ENCODE measurements at places on chromosomes 11 and 22.

- DNase-seq: peak; percentile 37
These were observed 2.3 kb upstream of the IRAG1 start for GRCh38 chr11:10695833-10696232.

- no peak for DNase-seq
These were observed 1022.0 kb downstream of the TBC1D22A start for GRCh38 chr22:47784367-47784983.

DNA sequence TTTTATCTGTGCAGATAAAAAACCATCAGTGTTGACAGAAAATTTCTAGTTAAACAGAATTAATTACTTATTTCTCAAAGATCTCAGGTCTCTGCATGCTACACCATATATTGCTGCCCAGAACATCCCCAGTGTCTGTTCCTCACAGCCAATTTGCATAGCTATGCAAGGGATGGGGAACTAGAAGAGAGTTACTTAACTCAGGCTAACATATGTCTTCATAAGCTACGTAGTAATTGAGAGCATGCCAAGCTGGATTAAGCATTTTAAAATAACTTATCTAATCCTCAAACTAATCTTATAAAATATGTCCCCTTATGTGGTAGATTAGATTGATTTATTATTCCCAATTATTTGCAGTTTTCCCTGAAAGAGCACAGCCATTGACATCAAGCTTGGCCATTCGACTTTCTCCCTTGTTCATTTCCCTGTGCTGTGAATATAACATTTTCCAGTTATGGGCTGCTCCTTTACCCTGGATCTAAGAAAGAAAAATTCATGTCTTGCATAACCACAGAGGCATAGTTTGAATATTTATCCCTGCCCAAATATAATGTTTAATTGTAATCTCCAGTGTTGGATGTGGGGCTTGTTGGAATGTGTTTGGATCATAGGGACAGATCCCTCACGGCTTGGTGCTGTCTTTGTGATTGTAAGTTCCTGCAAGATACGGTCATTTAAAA is 69.1 kb downstream of the C11orf87 start:
- DNase-seq: peak; percentile 46

DNA sequence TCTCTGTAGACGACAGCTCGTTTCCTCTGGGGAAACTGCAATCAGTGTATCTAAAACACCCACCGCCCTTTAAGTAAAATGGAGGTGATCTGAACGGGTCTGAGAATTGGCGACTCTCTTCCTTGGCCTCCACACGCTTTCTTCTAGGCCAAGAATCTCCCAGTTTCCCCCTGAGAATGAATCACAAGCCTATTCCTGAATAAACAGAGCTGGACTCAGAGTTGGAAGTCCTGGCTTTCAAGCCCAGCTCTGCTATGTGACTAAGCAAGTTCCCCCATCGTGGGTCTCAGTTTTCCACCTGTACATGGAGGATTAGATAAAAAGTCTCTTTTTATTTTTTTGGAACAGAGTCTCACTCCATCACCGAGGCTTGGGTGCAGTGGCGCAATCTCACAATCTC is 200.4 kb downstream of the MN1 start:
- DNase-seq: no peak

DNA sequence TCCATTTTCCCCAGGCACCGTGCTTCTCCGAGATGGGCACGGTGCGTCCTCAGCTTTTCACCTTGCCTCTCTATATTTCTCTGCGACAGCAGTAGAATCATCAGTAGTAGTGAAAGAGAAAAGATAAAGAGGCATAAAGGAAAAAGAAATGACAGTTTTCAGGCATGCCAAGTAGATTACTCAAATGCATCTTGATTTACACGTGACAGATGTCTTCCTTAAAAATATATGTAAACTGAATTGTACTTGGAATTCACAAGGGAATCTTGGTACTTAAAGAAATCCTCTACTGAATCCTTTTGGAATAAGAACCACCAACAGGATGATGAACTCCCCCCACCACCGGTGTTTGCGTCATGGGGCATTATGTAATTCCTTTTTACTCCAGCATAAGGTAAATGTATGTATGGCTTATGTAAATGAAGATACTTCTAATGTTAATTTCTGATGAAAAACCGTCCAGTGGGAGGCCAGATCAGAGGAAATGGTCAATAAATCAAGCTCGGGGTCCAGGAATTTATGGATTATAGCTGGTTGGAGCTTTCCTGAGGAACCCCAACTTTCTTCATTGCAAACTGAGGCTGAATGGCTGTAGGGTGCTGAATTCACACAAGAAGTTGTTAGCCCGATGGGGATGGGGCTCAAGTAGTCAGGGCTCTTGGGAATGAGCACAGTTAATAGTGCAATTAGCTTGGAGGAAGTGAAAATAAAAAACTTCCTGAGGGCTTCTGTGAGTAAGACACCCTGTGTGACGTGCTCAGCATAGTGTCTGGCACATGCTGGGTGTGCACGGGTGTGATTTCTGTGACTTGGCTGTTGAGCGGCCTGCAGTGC is 630.4 kb downstream of the OPCML start:
- DNase-seq: peak; percentile 31

GRCh38 chr11:130999992-131000770 is 83.9 kb upstream of the SNX19 start:
- peak; percentile 96 for DNase-seq

All from EH (cell line).